ENCODE measurements at places on chromosomes 3 and 15.

GRCh38 chr15:45429941-45430792 is 51.8 kb upstream of the GATM start:
- peak; percentile 93 for DNase-seq

- DNase-seq: no peak
Observed at GRCh38 chr15:58241872-58242271, 103.7 kb downstream of the AQP9 start.

GRCh38 chr3:135549928-135550494 is 415.5 kb upstream of the PPP2R3A start:
- no peak for DNase-seq

- peak; percentile 11 for DNase-seq
Observed at GRCh38 chr3:127479449-127479848, 111.1 kb downstream of the TPRA1 start.

GRCh38 chr3:58357402-58357801 is 24.7 kb downstream of the PXK start:
- no peak for DNase-seq

GRCh38 chr3:155102329-155102728 is 22.2 kb downstream of the MME start:
- no peak for DNase-seq

GRCh38 chr3:160928183-160928726 is 172.2 kb downstream of the PPM1L start:
- DNase-seq: no peak

- no peak for DNase-seq
Observed at GRCh38 chr3:50338965-50339364, 1.7 kb downstream of the RASSF1 start.

DNA sequence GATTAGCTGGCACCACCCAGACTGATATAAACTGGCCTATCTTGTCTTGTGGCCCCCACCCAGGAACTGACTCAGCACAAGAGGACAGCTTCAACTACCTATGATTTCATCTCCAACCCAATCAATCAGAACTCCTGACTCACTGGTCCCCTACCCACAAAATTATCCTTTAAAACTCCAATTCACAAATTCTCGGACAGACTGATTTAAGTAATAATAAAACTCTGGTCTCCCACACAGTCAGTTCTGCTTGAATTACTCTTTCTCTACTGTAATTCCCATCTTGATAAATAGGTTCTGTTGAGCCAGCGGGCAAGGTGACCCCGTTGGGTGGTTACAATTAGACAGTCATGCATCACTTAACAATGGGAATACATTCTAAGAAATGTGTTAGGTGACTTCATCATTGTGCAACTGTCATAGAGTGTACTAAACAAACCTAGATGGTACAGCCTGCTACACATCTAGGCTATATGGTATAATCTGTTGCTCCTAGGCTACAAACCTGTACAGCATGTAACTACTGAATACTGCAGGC is 48.1 kb upstream of the MAP4 start:
- DNase-seq: no peak

DNA sequence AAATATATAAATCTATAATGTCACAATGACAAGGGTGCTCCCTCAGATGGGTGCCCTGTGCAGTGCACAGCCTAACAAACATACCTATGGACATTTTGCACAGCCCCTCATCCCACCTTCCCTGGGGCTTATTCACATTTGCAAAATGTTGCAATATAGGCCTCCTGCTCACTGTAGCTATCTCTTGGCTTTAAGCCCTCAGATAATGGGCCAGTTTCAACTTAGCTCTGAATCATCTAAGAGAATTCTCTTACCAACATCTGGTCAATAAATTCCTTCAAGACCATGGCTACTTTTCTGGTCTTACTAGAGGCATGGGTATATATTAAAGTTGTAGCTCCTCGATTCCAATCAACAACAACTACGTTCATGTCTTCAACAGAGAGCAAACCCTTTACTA is 17.9 kb downstream of the LIPH start:
- no peak for DNase-seq

- DNase-seq: no peak
Observed at GRCh38 chr3:55796533-55796932, 309.4 kb upstream of the WNT5A start.

DNA sequence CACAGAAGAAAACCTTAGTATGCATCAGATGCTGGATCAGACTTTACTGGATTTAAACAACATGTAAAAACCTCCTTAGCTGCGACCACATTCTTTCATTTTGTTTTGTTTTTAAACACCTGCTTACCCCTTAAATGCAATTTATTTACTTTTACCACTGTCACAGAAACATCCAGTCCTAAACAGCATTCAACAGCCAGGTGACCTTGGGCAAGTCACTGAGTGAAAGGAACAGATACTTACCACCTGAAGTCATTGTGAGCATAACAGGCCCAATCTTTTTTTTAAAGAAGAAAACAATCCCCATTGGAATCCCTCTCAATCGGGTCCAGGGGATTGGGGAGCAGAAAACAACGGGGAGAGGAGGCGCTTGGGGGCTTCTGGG is 390 bp downstream of the STARD5 start:
- no peak for DNase-seq

DNA sequence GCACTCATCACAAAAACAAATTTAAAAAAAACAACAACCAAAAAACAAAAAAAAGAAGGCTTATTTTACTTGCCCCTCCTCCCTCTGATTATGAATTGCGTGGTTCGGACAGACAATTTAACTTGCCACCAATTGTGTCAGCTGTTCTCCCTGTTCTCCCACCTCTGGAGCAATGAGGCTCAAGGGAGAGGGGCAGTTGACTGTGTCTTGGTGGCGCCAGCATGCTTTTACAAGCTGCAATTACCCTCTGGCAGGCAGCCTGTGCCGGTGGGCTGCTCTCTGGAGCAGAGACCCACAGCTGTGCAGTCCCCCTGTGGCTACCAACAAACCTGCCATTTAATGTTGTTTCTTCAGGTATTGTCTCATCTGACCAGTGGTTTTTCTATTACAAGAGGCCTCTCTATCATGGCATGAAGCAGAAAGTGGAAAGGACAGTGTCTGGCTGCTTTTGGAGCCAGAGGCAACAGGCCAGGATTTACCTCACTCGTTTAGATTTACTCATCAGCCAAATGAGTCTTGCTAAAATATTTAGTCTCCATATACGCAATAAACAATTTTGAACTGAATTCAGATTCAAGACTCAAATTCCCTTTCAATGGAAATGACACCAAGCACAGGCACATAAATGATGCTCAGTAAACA is 192.0 kb upstream of the TPRG1 start:
- no peak for DNase-seq

DNA sequence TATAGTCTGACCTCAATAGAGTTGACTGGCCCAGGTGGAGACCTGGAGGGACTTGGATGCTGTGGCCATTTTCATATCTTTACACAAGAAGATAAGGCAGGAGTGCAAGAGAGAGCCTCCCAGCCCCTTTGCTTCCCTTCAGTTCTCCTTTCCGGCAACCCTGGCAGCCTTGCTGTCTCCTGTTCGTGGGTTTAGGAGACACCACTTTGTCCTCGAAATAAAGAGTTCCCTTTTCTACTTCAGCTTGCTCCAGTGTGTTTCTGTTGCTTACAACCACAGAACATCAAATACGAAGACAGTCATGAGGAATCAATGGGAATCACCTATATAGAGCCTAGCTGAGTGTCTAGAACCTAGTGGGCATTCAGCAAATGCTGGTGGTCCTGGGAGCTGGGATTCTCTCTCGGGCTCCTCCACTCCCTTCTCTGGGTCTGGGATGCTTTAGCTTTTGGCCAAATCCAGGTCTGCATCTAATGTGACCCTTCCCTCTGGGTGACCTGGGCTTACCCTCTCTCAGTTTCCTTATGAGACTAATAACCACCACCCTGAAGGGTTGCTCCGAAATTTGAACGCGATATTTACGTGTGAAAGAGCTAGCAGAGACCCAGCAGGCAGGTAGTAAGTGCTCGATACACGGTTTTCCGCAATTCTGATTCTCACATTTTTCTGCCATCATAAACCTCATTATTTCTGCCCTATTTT is 44.5 kb downstream of the PCSK6 start:
- no peak for DNase-seq

GRCh38 chr3:72234391-72234790 is 449.4 kb upstream of the PROK2 start:
- DNase-seq: no peak

DNA sequence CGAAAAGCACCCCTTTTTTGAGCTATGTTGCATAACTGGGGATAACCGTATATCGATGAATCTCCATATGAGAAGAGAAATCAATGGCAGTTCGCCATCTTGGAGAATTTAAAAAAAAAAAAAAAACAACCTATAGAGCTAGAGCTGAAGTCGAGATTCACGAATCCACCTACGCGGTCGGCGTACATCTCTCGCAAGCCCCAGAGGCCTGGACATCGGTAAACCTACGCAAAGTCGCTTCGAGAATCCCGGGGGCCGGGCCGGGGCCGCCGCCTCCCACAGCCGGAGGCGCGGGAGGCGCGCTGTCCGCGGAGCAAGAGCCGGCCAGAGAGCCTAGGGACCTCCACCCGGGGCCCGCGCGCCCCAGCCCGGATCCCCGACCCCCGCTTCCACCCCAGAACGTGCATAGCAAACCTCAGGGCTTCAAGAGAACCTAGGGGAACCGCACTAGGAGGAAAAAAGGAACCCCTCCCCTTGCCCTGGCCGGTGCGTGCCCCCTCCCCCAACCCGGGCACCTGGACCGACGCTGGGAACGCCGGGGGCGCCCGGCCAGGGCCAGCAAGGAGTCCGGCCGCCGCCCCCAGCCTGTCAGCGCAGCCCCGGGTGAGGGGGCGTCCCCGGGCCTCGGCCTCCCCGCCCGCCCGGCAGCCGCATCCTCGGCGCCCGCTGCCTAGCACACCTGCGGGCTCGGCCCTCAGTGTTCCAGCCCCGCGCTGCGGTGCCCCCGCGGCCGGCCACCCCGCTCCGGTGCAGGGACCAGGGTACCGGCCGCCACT is 567 bp downstream of the PFN2 start:
- peak; percentile 77 for DNase-seq

- no peak for DNase-seq
Observed at GRCh38 chr3:73498764-73499622, 125.7 kb downstream of the PDZRN3 start.

GRCh38 chr3:8494327-8494726 is 7.3 kb upstream of the LMCD1 start:
- DNase-seq: no peak

DNA sequence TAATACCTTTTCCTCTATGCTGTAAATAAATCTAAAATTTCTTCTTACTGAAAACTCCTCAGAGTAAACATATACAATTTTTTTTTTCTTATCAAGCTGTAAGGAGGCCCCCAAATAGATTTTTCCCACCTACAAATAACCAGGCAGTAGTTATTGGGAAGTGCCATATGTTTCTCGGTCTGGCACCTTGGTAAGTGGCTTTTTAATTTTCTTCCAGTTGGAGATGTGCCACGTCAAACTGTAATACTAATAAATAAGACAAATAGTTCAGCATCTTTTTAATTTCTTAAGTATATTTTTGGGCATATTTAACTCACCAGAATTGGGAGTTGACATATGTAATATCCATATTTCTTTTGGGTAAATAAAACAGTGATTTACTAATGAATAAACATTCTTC is 346.3 kb downstream of the DIPK2A start:
- no peak for DNase-seq

DNA sequence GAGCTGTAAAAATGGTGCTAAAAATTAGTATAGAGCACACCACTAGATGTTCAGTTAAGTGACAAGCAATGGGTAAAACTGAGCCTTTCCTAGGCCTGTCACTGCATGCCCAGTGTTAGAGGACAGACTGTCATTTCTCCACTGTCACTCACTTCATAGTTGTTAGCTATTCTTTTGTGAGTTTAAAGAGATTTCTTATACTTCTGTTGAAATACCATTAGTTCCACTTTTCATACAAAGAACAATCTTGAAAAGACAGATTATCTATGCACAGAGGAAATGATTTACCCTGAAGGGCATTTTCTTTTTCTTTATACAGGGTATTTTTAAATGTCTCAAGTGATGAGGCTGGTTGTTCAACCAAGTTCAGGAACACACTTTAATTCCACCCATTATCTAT is 28.3 kb upstream of the CHMP2B start:
- no peak for DNase-seq

DNA sequence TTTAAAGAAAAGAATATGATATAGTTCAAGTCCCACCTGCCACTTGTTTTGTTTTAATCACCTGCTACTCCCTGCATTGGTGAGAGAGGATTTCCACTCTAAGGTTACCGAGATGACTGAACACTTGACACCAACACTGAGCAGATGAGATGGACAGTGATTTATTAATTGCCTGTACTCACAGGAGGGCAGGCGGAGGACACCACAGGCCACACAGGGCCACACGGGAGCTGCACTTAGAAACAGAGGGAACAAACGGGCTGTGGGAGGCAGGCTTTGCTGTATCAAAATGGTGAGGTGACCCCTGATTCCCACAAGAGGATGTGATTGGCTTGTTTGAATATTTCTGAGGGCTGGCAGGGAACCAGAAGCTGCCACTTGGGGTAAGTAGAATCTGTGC is 10.8 kb downstream of the MINAR1 start:
- no peak for DNase-seq

- DNase-seq: no peak
Observed at GRCh38 chr3:177050501-177051237, 146.6 kb downstream of the TBL1XR1 start.

- peak; percentile 51 for DNase-seq
Observed at GRCh38 chr3:184636741-184637316, 75.0 kb downstream of the MAGEF1 start.

- no peak for DNase-seq
Observed at GRCh38 chr3:100265016-100265415, 4.2 kb downstream of the TBC1D23 start.

DNA sequence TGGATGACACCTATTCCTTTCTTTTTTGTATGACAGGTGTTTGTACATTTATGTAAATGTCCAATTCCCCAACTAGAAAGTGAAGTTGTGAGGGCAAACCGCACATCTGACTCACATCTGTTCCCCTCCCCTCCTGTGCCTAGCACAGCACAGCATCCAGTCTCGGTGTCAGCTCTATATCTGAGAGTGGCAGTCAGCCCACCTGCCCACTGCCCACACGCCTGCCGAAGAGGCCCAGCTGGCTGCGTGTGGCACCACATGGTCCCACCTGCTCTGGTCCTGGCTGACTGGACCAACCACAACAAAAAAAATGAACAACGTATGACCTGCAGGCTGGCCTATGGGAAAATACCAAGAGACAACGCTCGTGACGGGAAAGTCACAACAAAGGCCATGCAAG is 62.8 kb downstream of the XXYLT1 start:
- DNase-seq: no peak

All from activated T-cell treated with anti-CD3 and anti-CD28 coated beads, Interleukin-2, amount 50 U/mL, for 24 hours (primary cell).